Caudate nucleus (tissue), 63 donors: ENCODE measurements at places on chromosomes 16 and 17.

GRCh38 chr16:25172831-25173230 lies 43.9 kb upstream of the AQP8 start:
- no peak for DNase-seq

DNA sequence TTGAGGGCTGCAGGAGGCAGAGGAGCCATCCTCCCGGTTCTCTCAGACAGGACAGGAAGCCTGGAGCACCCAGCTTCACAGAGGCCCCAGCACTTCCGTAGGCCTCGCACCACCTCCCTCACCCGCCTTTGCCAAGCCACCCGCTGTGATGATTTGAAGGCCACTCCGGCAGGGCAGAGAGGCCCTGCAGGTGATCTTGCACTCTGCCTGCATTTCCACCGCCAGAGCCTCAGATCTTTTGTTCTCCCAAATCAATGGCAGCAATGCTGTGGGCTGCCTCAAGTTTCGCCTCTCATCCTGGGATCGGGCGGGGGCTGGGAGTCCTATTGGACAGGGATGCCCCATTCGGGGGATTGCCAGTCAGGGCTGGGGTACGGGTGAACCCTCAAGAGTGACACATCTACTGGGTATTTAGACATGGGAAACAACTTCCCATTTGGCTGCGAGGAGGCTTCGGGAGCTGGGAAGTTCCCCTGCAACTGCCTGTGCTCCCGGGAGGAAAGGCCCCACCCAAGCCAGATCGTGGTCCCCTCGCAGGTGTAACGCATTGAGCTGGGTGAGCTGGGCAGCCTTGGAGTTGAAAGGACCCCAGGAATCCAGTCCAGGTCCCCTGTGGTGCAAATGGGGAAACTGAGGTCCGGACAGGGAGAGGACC lies 34.8 kb upstream of the PEMT start:
- DNase-seq = no peak

- peak; percentile 59 for DNase-seq
These were observed 577 bp downstream of the TTC19 start for GRCh38 chr17:15999974-16000827.

DNA sequence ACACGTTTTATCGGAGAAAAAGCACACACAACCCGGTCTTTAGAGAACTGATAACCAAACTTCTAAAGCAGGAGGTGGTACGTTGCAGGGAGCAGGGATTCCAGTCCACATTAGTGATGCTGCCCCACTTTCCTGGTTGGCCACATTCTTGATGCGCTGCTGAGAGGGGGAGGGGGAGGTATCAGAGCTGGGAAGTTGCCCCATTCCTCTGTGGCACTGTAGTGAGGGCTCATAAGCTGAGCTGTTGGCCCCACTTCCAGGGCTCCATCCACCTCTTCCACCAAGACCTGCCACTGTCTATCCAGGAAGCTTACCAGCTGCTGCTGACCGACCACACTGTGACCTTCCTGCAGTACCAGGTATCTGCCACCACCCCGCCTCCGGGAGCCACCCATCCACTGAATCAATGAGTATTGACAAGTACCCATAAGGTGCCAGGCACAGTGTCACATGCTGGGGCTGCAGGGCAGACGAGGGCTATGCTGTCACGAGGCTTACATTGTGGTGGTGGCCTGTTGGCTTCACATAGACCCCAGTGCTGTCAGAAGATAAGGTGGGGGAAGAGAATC lies 1.1 kb downstream of the TSEN54 start:
- DNase-seq = no peak

DNA sequence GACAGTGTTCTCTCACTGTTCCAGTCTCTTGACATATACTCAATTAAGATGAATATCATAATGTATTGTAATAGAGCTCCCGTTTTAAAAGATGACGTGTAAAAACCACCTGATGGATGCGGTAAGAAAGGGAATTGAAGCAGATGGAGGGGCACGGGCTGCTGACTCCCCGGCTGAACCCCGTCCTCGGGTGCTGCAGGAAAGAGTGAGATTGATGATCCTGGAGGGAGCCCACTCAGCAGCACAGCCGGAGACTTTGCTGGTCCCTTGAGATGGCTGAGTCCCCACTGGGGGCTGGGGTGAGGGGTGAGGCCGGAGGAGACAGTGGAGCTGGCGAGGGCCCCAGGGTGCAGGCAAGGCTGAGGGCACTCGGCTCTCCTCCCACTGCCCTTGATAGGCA lies 217.4 kb downstream of the RPTOR start:
- no peak for DNase-seq

GRCh38 chr17:10196384-10196895 lies 2.0 kb downstream of the GAS7 start:
- no peak for DNase-seq

DNA sequence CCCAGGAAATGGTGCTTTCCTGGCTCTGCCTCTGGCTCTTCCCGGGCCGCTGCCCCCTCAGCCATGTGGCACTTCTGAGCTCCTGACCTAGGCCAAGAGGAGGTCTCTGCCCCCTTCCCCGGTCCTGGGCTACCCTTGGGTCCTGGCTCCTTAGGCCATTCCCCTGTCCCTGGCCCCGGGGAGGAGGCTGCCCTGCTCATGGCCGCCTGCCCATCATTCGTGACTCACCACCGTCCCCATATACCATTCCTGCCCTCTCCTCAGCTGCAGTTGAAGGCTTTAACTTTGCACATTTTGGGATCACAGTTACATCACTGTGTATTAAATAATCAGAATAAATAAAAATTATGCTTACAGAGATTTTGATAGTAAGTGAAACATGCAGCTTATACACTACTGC lies 69.0 kb downstream of the GRIN2A start:
- DNase-seq = no peak

GRCh38 chr17:55332296-55333041 lies 67.7 kb downstream of the HLF start:
- DNase-seq = no peak

DNA sequence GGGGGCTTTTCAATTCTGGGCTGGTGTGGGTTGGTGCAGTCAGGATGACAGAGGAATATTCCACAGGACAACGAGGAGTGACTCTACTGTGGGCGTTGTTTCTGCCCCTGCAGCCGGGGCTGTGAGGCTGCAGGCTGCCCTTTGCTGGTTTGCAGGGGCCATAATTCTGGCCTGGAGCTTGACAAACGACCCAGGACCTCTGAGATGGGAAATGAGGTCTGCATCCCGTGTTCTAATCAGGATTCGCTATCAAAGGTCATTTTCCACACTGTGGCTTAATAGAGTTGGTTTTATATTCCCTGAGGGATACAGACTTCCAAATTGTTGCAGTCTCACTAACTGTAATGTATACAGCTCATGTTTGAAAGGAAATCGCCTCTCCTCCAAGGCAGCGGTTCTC lies 180.9 kb downstream of the RPTOR start:
- no peak for DNase-seq

DNA sequence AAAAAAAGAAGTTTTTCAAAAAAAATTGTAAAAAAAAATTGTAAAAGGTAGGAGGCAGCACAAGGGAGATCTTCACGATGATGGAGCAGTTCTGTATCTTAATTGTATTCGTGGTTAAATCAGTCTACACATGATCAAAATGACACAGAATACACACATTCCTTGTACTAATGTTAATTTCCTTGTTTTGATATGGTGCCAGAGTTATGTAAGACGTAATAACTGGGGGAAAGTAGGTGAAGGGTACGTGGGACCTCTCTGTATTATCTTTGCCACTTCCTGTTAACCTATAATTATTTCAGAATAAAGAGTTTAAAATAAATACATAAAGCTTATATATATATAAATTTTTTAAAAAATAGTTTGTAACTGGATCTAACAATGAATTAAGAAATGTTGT lies 36.8 kb downstream of the HELZ start:
- DNase-seq = no peak

DNA sequence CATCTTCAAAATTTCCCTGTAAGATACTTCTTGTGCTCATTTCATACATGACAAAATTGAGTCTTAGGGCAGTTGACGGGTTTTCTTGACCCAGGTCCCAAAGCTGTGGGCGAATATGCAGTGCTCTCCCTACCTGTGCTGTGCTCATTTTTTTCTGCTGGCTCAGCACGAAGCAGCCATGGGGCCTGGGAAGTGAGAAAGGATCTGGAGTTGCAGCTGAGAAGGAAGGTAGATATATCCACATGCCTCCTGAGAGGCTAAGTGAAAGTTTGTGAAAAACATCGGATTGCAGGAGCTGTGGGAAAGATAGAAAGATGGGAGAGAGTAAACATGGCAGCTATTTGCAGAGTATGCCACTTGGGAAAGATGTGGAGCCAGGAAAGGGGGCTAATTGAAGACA lies 42.9 kb upstream of the MON1B start:
- DNase-seq = no peak

- DNase-seq = no peak
These were observed 29.7 kb downstream of the POLR3E start for GRCh38 chr16:22326771-22327445.

DNA sequence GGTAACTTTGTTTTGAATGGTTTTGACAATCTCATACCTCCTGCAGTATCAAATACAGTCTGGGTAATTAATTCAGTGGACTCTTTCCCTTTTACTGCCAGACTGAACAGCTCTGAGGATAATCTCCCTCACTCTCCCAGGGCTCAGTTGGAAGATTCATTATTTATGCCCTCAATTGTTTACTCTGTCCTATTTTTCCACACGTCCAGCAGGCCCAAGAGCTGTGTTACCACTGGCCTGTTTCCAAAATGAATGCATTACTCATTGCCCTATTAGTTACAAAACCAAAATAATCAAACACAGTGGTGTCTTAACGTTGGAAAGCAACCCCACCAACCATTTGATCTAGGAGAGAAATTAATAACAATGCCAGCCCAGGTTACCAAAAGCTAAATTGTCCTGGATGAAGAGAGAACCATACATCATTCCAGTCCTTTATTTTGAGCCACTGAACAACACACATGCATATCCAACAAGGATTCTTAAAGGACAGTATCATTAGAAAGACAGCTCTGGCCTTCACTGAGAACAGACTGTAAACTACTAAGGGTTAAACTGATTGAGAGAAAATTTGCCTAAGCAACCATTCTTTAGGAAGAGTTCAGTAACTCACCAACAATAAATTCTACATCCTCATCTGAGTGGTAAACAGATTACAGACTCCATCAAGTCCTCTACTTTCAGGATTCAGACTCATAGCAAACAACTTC lies 34.5 kb downstream of the FAM222B start:
- DNase-seq = no peak

- DNase-seq = no peak
These were observed 220.1 kb downstream of the SLC39A11 start for GRCh38 chr17:72872396-72872795.

DNA sequence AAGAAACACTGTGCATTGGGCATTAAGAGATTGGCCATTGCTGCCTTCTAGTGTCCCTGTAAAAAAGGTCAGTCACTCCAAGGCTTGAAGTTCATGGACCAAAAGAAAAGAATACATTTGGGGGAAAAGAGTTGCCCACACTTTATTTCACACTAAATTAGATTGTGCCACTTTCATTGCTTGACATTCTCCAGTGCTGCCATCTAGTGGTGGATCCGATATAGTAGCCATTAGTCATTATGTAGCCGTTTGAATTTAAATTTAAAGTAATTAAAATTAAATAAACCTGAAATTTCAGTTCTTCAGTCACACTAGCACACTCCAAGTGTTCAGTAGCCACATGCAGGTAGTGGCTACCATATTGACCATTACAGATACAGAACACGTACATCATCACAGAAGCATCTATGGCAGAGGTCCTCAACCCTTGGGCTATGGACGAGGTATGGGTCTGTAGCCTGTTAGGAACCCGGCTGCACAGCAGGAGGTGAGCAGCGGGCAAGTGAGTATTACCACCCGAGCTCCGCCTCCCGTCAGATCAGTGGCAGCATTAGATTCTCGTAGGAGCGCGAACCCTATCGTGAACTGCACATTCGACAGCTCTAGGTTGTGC lies 21.9 kb upstream of the CDH5 start:
- DNase-seq = no peak

GRCh38 chr17:57602896-57603295 lies 142.2 kb downstream of the CCDC182 start:
- DNase-seq = no peak

- no peak for DNase-seq
These were observed 87.3 kb downstream of the YPEL2 start for GRCh38 chr17:59418732-59419166.

- no peak for DNase-seq
These were observed 62.3 kb downstream of the WSB1 start for GRCh38 chr17:27356091-27356705.

DNA sequence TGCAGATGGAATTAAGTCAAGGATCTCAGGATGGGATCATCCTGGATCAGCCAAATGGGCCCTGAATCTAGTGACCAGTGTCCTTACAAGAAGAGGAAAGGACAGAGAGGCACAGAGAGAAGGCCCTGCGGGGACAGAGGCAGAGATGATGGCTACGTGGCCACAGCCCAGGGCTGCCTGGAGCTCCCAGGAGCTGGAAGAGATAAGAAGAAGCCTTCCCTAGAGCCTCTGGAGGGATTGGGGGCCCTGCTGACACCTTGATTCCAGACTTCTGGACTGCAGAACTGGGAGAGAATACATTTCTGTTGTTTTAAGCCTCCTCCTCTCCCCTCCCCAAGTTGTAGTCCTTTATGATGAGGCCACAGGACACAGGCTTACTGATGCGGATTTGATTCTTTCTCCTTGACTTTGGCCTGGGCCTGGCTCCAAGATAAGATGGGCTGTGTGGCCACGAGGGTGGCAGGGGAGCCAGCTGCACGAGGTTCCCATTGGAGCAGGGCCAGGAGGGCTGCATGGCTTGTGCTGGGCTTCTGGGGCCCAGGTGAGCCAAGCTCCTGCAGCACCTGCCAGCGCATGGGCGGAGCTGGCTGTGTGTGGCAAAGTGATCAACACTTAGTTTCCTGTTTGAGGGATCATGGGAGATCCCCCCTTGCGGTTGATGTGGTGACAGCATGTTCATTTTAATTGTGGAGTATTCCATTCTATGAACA lies 146.1 kb downstream of the IRF8 start:
- no peak for DNase-seq

- DNase-seq = no peak
These were observed 31.7 kb upstream of the CDH8 start for GRCh38 chr16:62067981-62068380.

DNA sequence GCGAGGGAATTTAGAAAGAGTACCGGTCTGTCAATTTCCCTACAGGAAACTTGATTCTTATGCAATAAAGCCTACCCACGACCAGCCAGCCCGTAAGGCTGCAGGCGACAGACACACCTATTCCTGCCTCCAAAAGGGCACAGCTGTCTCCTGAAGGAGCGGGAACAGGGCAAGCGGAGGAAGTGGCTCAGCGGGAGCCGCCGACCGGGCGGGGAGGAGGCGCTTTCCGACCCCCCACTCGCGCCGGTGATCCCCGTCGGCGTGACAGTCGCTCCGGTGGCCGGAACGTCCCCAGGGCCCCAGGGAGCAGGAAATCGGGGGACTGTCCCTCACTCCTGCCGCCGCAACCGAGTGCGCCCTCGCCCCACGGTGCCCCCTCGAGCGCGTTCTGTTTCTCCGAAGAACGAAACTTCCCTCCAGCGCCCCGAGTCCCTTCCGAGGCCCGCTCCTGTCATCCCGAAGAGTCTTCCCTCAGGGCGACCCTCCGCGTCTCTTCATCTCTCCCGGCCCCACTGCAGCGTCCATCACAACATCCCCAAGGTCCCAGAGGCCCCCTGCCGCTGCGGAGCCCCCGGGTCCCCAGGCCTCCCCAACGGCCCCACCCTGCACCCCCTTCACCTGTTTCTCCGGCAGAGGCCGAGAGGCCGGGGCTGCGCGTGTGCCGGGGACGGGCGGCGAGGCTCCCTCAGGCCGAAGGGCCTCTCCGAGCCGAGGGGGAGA lies 421 bp downstream of the STAT3 start:
- DNase-seq = no peak

- no peak for DNase-seq
These were observed 62.5 kb downstream of the XYLT1 start for GRCh38 chr16:17408296-17408695.

- DNase-seq = no peak
These were observed 23.3 kb upstream of the SLC5A10 start for GRCh38 chr17:18928628-18929125.
